Inflammatory macrophage treated with lipopolysaccharide for 4 hours (primary cell): ENCODE measurements at places on chromosomes 7 and 10.
A peak's percentile ranks its signal among the peaks of the same experiment; 100 is the strongest.

DNA sequence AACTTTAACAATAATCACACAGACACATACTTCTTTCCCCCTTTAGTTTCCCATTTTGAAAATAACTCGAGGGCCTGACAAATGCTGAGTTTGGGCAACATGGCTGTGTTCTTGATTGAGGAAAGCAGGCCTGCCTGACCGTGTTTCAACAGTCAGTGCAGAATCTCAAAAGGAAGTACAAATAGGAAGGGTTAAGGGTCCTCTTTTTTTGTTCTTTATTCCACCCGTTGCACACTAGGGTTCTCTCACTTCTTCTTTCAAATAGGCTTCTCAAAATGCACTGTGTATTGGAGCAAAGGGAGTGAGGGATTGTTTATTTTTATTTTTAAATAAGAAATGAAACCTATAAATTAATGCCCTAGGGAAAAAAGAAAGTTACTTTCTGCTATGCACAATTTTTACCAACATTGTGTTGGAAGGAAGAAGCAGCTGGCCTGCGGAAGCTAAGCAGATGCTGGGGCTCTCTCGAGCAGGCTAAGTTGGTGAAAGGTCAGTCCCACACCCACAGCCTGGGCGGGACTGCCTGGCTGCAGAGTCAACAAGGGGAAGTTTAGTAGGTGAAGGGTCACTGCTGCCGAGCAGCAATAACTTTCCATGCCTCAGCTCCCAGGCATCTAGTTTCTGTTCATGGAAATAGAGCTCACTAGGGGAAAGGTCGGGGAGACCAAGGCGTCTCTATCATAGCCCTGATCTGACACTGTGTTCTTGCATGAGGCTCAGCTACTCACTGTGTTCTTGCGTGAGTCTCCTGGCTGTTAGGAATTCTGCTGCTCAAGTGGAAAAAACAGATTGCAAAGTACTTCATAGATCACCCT, 12.2 kb upstream of the PDK4 start:
- peak; percentile 93 for DNase-seq

GRCh38 chr10:62812672-62813439, 3.3 kb downstream of the EGR2 start:
- DNase-seq, result no peak

- no peak for DNase-seq
These were observed 147.1 kb upstream of the NRBF2 start for GRCh38 chr10:62985807-62986600.

DNA sequence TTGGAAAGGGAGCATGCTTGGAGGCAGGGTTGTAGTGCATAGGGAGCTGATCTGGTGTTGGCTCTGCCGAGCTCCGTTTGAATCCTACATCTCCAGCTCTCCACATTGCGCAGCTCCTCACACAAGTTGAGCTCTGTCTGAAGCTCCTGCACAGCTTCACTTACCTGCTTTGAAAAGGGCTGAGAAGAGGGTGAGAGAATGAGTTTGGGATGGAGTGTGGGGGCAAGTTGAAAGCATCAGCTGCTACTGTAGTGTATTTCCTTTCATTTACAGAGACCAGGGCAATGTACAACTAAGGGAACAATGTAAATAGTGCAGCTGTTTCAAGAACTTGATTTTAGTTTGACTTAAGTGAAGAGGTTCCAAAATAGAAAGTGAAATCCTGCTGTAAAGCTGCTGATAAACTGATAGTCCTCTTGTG, 88.5 kb downstream of the VTI1A start:
- DNase-seq, result no peak

DNA sequence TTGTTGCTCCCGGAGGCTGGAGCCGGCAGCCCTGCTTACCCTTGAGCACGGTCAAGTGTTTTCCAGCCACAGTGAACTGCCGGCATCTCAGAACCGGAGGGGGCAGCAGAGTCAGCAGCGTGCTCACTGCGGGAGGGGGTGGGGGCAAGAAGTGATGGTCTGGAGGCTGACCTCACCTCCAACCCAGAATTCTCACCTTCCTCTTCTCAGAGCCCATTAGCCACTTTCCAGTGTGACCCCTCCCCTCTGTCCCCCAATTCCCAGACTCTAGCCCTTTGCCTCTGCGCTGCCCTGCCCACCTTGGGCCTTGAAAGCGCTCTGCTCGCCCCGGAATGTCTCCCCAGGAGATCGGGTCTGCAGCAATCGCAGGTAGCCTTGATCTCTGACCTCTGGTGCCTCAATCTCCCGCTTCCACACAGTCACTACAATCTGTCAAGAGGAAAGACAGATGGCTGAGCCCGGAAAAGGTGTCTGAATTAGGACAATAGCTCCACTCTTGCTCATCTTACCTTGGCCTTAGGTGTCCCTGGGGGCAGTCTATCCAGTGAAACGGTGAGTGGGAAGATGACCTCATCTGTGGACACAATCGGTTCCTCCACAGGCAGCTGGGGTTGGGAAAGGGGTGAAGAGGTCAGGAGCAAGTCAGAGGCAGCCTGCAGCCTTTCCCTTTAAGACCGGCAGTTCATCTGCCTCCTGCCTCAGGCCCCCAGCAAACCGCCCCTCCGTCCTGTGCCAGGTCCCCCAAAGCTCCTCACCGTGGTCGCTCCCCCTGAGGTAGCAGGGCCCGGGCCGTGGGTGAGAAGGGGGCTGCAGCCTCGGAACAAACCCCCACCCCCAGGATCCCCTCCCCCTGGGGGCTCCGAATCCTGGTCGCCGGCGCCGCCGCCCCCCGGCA, 942 bp downstream of the TRAPPC14 start:
- peak; percentile 73 for DNase-seq

DNA sequence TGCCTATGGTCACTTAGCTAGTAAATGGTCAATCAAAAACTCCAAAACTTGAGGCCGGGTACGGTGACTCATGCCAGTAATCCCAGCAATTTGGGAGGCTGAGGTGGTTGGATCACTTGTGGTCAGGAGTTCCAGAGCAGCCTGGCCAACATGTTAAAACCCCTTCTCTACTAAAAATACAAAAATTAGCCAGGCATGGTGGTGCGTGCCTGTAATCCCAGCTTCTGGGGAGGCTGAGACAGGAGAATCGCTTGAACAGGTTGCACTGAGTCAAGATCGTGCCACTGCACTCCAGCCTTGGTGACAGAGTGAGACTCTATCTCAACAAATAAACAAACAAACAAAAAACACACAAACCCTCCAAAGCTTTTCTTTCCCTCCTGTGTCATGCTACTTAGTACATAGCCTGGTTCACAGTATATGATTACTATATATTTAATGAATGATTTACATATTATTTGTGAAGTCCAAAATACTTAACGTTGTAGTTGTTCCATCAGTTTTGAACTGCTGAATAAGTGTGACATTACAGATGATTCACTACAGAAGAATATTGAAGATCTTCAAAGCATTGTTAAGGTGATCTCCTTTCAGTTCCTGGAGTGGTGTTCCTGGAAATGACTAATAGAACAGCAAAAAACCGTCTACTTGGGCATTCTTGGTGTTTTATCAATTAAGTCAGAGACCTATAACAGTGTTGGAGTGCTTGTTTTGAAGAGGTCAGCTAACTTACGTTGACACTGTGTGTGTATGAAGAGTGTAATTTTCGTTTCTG, 72.9 kb downstream of the ADK start:
- DNase-seq, result no peak

- DNase-seq, result no peak
These were observed 189.5 kb downstream of the CXCL12 start for GRCh38 chr10:44195112-44196007.

DNA sequence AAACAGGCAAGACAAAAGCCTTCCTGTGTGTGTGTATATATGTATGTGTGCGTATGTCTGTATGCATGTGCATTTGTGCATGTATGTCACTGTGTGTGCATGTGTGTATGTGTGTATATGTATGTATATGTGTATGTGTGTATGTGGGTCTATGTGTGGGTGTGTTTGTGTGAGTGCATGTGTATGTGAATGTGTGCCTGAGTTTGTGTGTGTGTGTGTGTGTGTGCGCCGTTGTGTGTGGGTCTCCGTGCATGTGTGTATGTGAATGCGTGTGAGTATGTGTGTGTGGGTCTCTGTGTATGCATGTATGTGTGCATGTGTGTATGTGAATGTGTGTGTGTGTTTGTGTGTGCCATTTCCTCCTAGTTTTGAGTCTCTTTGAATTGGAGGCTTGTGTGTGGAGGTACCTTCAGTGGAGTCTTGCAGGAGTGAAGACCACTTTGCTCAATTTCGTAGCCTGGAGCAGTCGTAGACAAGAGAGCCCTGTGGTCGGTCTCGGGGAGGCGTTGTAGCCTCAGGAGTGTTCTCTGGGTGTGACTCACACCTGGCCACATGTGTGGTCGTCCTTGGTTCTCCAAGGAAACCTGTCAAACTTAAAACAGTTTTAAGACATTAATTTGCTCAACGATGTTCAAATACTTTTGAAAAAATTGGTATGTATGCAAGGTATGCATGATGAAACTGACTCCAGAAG, 28.1 kb downstream of the INPP5A start:
- no peak for DNase-seq

GRCh38 chr10:10475812-10476211, 541.9 kb upstream of the CELF2 start:
- no peak for DNase-seq

- DNase-seq, result no peak
These were observed 12.9 kb downstream of the TTYH3 start for GRCh38 chr7:2644562-2645273.

DNA sequence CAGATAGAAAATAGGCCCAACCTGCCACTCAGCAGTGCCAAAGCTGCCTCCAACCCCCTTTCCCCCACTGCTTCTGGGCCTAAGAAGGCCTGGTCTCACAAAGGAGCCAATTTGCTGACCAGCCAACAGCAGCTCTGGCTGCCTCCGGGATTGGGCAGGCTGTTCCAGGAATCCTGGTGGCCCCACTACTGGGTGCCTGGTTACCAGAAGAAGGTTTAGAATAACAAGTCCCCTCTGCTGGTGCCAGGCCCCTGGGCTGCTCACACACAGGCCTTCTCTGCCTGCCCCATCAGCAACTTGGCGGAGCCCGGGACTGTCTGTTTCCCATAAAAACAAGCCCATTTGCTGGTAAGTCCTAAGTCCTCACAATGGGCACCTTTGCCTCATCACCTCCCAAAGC, 1.2 kb downstream of the PHKG1 start:
- no peak for DNase-seq

DNA sequence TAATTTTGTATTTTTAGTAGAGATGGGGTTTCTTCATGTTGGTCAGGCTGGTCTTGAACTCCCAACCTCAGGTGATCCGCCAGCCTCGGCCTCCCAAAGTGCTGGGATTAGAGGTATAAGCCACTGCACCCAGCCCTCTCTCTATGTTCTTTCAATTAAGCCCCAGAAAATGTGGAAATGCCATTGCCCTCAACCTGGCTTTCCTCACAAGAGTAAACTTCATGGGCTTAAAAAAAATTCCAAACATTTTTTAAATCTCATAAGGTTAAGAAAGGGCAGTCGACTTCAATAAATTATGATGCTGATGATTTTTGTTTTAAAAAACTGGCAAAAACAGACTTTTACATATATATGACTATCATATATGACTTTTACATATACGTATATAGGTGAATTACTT, 107.6 kb downstream of the TES start:
- no peak for DNase-seq

GRCh38 chr10:16478801-16479200, 42.0 kb downstream of the PTER start:
- no peak for DNase-seq

- DNase-seq, result peak; percentile 37
These were observed 10.5 kb downstream of the NOD1 start for GRCh38 chr7:30468041-30468440.

- no peak for DNase-seq
These were observed 193.8 kb downstream of the PLPP4 start for GRCh38 chr10:120650705-120651399.

DNA sequence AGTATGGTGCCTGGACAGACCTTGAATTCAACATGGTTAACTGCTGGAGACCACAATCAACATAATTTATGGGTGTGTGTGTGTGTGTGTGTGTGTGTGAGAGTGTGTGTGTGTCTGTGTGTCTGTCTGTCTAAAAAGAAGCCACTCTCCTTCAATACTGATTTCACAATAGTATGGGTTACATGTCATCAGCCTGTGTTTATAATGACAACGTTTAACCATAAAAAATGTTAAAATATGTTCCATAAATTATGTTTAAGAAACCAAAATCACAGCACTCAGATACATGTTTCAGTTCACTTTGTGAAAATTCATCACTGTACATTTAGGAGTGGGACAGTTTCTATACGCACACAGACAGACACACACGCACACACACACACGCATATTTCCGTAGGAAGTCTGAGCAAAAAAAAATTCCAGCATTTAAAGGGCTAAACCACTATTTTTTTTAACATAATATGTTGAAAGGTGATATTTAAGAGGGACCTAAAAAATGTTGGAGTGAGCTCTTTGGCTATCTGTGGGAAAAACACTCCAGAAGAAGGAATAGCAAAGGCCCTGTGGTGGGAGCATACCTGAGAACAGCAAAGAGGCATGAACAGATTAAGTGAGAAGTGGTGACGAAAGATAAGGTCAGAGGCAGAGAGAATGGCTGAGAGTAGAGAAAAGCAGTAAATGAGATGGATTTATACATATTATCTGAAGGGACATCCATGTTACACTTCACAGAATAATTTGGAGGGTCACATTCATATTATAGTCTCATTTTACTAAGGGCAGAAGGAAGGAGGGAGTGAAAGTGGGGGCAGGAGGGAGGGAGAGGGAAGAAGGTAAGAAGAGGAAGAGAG, 10.9 kb downstream of the PDZD8 start:
- DNase-seq, result peak; percentile 29

DNA sequence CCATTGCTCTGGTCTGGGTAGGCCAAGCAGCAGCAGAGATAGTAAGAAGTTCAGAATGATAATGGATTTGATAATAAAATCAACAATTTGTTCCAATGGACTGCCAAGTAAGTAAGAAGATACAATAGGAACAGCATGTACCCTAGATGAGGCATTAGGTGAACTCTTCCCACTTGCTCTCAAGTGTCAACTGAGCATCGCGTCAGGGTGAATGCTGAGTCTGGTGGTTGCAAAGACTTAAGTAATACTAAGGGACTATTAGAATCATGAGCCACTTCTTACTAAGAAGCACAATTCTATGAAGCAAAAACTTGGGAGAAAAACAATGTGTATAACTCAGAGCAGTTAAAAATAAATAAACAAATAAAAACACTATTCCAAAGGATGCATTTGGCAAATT, 54.5 kb downstream of the LRRN3 start:
- no peak for DNase-seq

GRCh38 chr7:38743899-38744298, 112.7 kb upstream of the AMPH start:
- DNase-seq, result peak; percentile 35

GRCh38 chr10:14474656-14475055, 143.9 kb upstream of the FRMD4A start:
- DNase-seq, result no peak
